ENCODE measurements at places on chromosomes 11 and 22. TPM values are rescaled to one million over a fixed set of nuclear protein-coding genes. Genes with fewer than 3 reads are reported as not detected.

GRCh38 chr11:110979696-110980095, 265.8 kb upstream of the POU2AF2 start:
- DNase-seq, result peak; percentile 55

GRCh38 chr11:119298726-119299125, 18.2 kb downstream of the MCAM start:
- DNase-seq, result no peak

- DNase-seq, result no peak
These were observed 140.5 kb downstream of the COMMD9 start for GRCh38 chr11:36148701-36149100.

- DNase-seq, result no peak
These were observed 52.4 kb downstream of the SYTL2 start for GRCh38 chr11:85758480-85759039.

DNA sequence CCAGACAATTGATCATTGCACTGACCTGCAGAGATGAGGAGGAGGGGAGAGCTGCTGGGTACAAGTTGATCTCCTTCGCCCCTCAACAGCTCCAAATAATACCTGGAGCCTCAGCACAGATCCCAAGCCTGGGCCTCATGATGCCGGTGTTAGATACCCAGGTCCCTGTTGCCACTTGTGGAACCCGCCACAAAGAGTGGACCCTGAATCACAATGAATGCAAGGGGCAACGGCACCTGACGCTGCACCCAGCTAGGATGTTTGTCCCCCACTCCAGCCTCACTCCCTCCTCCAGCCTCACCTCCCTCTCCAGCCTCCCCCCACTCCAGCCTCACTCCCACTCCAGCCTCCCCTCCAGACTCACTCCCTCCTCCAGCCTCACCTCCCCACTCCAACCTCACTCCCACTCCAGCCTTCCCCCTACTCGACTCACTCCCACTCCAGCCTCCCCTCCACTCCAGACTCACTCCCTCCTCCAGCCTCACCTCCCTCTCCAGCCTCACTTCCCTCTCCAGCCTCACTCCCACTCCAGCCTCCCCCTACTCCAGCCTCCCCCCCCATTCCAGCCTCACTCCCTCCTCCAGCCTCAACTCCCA, 879.0 kb downstream of the BRD1 start:
- peak; percentile 77 for DNase-seq

DNA sequence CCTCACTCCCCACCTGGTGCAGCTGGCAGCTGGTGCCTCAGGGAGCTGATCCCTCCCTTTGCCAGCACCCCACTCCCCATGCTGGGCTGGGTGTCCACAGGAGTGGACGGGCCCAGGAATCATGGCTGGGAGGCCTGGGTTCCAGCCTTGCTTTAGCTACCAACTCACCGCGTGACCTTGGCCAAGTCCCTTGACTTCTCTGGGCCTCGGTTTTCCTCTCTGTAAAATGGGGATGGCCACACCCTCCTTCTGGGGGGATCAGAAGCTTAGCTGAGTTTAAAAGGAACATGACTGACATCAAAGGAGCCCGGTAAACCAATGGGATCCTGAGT, 116.9 kb downstream of the KIAA1671 start:
- DNase-seq, result no peak

DNA sequence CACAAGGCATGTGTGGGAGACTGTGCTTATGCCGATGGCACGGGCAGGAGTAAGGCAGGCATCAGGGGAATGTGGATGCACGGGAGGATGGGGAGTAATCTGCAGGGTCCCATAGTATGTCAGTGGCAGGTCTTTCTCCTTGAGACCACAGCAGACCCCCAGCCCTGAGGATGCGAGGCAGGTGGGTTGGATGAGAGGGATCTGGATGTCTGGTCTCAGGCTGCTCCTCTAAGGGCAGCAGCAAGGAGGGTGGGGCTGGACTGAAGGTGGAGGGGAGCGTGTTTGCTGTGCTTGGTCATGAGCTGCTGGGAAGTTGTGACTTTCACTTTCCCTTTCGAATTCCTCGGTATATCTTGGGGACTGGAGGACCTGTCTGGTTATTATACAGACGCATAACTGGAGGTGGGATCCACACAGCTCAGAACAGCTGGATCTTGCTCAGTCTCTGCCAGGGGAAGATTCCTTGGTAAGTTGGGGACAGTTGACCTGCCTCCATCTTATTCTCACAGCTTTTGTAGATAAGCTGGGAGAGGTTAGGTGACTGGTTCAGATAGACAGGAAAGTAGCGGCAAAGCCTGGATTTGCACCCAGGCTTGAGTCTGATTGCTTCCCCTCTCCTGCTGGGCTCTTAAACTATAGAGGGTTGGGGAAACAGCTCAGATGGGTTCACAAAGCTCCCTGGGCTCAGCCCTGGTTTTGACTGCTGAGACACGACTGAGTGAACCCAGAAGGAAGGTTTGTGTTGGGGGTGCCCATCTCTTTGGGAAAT, at the start of gene APOL1:
Gene APOL1, plus strand, starts transcription at position 380 of the 769 bp plus-strand sequence. CDS start 1,823 bp downstream, outside the sequence.
- no peak for DNase-seq

DNA sequence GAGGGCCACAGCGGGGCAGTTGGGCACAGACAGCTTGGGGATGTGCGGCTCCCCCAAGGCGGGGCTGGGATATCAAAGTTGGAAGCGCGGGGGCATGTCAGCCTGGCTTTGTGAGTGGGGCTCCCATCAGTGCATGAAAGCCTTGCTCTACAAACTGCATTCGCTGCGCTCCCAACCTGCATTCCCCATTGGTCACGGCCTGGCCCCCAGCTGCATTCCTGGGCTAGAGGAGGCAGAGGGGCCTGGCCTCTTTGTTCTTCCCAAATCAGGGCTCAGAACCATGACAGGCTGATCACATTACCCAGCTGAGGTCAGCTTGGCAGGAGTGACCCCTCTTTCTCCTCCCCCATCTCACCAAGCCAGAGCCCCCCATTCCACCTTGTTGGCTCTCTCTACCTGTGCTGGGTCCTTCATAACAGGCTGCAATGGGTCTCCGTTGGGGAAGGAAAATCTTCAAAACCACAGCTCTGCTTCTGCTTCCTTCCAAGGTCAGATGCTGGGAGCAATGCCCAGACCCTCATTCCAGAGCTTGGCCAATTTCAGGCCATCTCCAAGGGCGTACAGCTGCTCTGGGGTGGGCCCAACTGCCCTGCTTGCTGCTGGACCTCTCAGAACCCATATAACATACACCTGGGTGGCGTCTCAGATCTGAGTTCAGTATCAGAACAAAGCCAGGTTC, 38.7 kb upstream of the CDON start:
- no peak for DNase-seq

- peak; percentile 97 for DNase-seq
These were observed at the start of gene ASPHD2 for GRCh38 chr22:26428515-26429457. ASPHD2 (plus strand) TSS chr22:26429260; CDS start chr22:26433616, 4,356 bp downstream.

DNA sequence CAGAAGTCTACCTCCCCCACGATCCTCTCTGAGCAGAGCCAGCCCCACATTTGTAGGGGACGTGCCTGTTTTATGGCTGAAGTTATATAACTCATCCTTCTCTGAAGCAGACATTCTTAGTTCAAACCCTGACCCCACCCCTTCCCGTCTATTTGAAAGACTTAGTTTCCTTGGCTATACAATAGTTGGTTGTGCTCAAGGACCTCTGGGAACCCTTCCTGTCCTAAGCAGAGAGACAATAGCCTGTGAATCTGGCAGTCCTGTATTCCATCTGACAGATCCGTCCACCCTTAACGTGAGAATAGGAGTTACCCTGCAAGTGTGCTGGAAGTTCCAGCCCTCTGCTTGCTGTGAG, 75.2 kb downstream of the MN1 start:
- DNase-seq, result no peak

GRCh38 chr11:111361052-111361801, 17.8 kb downstream of the POU2AF1 start:
- no peak for DNase-seq

DNA sequence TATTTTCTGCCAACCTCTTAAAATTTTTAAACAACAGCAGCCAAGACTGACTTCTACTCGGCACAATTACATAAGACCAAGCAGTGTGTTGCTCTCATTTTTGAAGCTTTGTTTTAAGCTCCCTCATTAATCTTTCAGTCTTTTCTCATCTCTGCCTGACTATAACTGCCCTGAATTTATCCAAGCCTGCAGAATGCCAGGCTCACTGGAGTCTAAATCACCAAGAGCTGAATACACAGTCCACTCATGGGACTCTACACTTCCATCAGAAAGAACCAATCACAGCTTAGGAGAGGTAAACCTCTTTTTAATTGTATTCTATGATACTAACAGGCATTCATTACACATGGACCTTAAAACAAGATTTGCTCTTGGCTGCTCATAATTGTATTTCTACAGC, 178.7 kb downstream of the CADM1 start:
- peak; percentile 14 for DNase-seq

DNA sequence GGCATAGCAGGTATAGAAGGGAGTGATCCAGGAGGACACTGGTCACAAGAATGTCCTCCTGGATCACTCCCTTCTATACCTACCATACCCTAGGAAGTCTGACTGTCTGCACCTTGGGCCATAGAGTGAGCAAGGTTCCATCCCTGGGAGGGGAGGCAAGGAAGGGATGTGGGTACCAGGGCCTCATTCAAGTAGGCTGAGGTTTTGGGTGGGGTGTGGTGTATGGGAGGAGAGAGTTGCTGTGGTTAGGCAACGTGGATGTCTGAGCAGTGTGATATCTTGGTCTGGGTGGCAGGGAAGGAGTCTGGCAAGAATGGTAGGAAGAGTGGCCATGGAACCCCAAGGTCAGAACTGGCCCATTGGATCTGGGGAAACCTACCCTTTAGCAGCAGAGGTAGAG, 13.2 kb downstream of the PPFIBP2 start:
- DNase-seq, result no peak

The NXPE2 gene
- total RNA-seq, result 0.29 TPM

The ACRV1 gene
- total RNA-seq, result not detected

The OR6A2 gene
- 0.59 TPM for total RNA-seq

The NOX4 gene
- 1.8 TPM for total RNA-seq

The TRPT1 gene
- 32.2 TPM for total RNA-seq

All from osteoblast (primary cell).